ENCODE measurements at places on chromosomes 7 and 10.

GRCh38 chr10:23201837-23202236, 9.7 kb downstream of the PTF1A start:
- no peak for DNase-seq

- no peak for DNase-seq
Measured at GRCh38 chr7:45151131-45151684, 6.4 kb upstream of the RAMP3 start.

DNA sequence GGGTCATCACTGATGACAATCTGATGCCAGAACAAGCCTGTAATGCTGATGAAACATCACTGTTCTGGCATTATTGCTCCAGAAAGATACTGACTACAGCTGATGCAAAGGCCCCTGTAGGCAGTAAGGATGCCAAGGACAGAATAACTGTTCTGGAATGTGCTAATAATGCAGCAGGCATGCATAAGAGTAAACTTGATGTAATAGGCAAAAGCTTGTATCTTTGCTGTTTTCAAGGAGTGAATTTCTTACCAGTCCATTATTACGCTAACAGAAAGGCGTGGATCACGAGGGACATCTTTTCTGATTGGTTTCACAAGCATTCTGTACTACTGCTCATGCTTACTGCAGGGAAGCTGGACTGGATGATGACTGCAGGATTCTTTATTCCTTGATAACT, 18.7 kb downstream of the LCOR start:
- no peak for DNase-seq

GRCh38 chr7:122736183-122736582, 33.5 kb upstream of the RNF148 start:
- no peak for DNase-seq

DNA sequence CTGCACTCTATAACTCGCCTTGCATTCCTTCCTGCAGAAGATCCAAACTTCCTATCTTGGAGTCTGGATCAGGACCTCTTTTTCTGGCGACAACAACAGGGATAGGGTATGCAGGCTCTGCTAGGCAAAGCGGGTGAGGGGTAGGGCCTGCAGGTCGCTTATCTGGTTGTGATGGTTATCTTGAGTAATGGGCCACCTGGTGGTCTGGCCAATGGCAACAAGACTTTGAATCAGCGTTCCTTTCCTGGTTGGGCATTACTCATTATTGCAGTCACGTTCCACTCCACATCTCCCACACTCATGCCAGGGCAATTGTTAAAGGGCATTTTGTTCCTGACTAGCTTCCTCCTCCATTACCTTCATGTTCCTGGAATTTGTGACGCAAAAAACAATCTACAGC, 48.4 kb upstream of the PLXDC2 start:
- no peak for DNase-seq

DNA sequence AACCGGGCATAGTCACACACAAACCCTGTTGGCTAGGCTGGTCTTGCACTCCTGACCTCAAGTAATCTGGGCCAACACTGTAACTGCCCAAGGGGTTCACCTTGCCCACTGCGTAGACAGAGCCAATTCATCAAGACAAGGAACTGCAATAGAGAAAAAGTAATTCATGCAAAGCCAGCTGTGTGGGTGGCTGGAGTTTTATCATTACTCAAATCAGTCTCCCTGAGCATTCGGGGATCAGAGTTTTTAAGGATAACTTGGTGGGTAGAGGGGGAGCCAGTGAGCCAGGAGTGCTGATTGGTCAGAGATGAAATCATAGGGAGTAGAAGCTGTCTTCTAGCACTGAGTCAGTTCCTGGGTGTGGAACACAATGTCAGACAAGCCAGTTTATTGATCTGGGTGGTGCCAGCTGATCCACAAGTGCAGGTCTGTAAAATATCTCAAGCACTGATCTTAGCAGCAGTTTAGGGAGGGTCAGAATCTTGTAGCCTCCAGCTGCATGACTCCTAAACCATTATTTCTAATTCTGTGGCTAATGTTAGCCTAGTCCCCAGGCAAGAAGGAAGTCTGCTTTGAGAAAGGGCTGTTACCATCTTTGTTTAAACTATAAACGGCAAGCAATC, 15.6 kb upstream of the FXYD4 start:
- no peak for DNase-seq

Measured in CD8-positive, alpha-beta memory T cell (primary cell).